ENCODE measurements at places on chromosomes 12 and 14.

GRCh38 chr14:89249065-89249695, 167.9 kb downstream of the FOXN3 start:
- DNase-seq: no peak

- peak; percentile 3 for DNase-seq
Measured at GRCh38 chr12:113424915-113425823, 3.0 kb downstream of the SDSL start.

DNA sequence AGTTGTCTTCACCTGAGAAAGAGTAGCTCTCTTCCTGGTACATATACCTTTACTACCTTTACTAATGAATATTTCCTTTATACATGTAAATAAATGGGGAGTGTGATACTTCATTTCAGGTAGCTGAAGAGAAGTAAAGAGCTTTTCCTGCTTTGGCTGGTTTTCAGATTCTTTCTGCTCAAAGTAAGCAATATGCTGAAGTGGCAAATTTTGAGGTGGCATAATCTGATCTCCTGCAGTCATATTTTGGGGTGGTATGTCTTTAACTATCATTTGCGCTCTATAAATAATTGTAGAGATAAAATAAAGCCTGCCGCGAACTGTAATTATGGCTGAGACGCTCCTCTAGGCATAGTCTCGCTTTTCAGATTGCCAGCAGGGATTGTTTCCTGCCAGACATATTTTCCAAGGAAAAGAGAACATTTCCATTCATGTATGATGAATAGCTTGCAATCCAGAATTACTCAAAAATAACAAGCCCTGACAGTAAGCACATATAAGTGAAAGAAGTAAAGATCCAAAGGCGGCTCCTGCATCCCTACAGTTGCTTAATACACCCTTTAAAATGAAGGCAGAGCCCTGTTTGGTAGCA, 200.7 kb downstream of the C12orf50 start:
- DNase-seq: no peak

- DNase-seq: no peak
Measured at GRCh38 chr14:45068396-45068795, 15.5 kb upstream of the PRPF39 start.

DNA sequence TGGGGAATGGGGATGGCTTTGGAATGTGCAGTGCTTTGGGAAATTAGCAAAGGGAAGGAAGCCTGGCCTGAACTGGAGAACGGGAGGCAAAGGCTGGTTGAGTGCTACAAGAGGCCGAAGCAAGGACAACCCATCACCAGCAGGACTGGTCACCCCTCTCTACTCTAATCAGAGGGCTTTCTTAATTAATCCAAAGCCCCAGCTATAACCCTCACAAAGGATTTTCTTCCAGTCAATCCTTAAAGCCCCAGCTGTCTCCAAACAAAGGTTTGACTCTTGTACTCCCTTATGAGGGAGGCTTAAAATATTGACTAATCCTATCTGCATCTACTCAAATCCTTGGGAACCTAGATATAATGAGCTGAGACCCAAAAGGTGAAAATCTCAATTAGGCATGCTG, 256.3 kb downstream of the NTF3 start:
- DNase-seq: no peak

DNA sequence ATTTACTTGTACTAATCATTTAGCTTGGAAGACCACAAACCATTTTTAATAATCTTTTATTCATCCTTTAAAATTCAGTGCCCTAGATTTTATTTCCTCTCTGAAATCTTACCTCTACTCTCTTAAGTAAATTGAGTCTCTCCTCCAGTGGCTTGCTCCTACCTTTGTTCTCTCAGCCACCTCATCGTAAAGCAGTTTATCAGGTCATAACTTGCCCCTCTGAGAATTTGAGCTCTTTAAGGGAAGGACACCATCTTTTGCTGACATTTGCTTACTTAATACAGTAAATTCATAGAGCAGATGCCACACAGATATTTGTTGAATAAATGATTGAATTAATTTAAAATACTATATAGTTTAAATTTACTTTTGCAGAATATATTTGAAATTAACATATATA, 794.3 kb downstream of the C12orf50 start:
- DNase-seq: no peak

GRCh38 chr14:94690486-94690885, 78.3 kb downstream of the SERPINA3 start:
- no peak for DNase-seq

- DNase-seq: no peak
Measured at GRCh38 chr14:47539031-47539461, 136.4 kb downstream of the MDGA2 start.

GRCh38 chr12:107990325-107990724, 138.8 kb upstream of the WSCD2 start:
- DNase-seq: peak; percentile 35

DNA sequence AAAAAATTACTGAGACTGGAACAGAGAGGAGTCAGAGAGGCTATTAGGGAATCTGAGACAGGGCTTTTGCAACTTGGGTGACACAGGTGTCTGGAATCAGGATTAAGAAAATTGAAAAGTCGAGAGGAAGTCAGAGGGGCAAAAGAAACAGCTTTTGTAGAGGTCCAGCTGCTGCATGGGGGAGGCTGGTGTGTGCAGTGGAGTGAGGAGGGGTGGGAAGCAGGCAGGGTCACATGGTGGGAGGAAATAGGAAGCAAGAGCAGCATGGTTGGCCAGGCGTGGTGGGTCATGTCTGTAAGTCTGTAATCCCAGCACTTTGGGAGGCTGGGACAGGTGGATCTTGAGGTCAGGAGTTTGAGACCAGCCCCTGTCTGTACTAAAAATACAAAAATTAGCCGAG, 69.7 kb upstream of the VRK1 start:
- DNase-seq: no peak

GRCh38 chr12:111590552-111590951, 8.6 kb downstream of the ATXN2 start:
- DNase-seq: no peak

DNA sequence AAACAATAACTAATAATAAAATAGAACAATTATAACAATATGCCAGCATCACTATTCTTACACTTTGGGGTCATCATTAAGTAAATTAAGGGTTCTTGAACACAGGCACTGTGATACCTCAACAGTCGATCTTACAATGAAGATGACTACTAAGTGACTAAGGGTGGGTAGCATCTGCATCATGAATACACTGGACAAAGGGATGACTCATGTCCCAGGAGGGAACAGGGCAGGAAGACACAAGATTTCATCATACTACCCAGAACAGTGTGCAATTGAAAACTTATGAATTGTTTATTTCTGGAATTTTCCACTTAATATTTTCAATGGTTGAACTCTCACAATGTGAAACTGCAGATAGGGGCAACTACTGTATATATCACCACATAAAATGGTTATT, 19.7 kb downstream of the TSPAN19 start:
- no peak for DNase-seq

- DNase-seq: peak; percentile 29
Measured at GRCh38 chr12:27703720-27704452, 6.7 kb upstream of the MRPS35 start.

DNA sequence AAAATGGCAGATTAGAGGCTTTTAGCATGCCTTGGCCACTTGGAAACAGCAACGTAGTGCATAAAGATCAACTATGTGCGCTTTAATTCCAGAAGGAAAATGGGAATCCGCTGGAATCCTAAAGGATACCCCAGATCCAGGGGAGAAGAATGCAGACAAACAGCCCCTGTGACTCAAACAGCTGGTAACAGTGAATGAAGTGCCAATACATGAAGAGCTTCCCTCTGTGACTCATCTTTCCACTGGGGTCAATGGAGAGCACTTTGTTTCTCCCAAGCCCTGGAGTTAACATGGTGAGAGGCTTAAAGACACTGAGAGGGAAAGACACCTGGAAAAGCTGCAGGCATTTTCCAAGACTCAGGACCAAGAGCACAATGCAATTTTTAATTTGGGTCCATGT, 263.1 kb downstream of the CEP128 start:
- DNase-seq: no peak

DNA sequence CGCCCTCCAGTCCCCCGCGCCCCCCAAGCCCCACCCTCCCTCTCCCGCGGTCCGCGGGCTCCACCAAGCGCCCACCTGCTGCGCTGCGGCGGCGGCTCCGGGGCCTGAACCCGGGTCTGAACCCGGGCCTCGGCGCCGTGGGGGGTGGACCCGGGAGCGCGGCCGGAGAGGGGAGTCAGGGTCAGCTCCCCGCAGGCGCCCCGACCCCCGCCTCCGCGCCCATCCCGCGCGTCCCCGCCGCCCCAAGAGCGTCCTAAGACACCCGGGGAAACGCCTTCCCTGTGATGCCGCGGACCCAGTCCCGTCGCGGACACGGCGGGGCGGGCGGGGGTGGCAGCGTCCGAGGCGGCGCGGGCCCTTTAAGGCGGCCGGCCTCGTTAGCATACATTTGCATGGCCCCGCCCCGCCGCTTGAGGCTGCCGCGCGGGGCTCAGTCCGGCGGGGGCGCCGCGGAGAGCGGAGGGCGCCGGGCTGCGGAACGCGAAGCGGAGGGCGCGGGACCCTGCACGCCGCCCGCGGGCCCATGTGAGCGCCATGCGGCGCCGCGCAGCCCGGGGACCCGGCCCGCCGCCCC, at the start of gene MMP17:
TSS of gene MMP17 (plus strand) at position 433 of the 574 bp plus-strand sequence. CDS start at position 535, 102 bp downstream.
- DNase-seq: peak; percentile 16
